ENCODE measurements at places on chromosomes 4 and X.

GRCh38 chr4:123564758-123565346 is 168.3 kb downstream of the SPRY1 start:
- peak; percentile 9 for DNase-seq

GRCh38 chr4:88573276-88573980 is 18.9 kb upstream of the HERC3 start:
- DNase-seq: no peak

- no peak for DNase-seq
Measured at GRCh38 chr4:162509333-162509732, 345.5 kb upstream of the FSTL5 start.

DNA sequence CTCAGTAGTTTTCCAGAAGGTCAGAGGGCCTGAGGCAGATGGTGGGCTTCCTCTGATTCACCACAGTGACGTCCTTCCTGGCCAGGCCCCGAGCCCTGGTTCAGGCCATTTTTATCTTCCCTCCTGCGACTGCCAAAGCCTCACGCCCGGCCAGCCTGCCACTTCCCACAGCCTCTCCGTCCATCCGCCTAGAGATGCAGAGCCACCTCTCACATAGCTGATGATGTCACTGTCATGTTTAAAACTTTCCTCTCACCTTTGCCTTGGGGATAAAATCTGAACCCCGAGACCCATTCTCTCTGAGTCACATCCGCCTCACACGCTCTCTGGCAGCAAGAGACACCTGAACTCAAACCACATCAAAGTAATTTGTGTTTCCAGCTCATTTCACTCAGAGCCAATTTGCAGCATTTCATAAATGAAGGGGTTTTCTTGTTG is 175.3 kb downstream of the QDPR start:
- DNase-seq: peak; percentile 59

DNA sequence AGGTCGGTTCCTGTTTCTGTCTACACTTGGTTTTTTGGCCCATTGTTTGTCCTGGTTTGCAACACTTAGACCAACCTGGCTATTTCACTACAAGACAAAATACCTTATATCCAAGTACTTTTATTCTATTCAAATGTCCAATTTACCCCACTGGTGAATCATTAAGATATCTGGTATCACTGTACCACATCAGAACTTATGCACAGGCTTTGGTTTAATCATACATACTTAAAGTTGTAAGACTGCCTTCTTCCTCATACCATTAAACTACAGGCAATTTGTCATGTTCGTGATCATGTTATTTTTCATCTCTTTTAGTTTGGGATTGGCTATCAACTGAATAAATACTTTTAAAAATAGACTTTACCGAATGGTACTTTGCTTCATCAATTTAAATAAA is 53.0 kb upstream of the ATOH1 start:
- no peak for DNase-seq

GRCh38 chr4:56731857-56732256 is 50.8 kb upstream of the HOPX start:
- DNase-seq: no peak

DNA sequence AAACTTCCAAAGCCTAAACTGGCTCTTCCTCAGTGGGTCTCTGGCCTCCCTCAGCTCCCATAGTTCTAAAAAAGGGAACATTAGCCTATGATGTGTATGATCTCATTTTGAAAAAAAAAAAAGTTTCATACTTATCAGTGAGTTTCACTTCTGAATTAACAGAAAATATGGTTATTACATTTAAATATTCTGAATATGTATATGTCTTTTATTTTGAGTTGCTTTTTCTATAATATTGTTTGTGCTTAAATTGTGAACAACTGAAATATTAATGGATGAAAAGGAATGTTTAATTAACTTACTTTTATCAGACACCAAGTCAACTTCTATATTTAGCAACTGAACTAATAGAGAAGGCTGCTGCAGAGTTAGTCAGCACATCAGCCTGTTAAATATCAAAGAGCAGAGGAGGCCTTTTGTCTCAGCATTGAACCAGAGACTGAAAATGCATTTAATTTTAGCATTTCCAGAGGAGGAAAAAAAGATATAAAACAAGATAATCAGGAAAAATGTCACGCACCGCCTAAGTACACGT is 20.4 kb upstream of the FHL1 start:
- no peak for DNase-seq

GRCh38 chr4:90318193-90318592 is 191.0 kb downstream of the CCSER1 start:
- no peak for DNase-seq

DNA sequence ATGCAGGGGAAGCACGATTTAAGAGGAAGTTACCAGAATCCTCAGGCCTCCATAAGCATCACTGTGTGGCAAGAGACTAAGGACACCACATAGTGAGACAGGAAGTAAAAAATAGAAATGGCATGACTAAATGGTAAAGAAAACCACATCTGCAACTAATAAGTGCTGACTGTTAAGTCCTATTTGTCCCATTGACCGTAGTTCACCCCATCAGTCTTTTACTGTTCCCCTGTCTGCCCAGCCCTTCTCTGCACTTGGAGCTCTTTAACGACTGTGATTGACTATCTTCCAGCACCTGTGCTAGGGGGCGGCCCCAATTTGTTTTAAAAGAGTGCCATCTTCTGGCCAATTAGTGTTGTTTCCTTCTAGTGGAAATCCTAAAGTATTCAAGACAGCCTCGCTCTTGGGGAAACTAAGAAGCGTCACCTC is 94.2 kb downstream of the MAOA start:
- DNase-seq: peak; percentile 4

DNA sequence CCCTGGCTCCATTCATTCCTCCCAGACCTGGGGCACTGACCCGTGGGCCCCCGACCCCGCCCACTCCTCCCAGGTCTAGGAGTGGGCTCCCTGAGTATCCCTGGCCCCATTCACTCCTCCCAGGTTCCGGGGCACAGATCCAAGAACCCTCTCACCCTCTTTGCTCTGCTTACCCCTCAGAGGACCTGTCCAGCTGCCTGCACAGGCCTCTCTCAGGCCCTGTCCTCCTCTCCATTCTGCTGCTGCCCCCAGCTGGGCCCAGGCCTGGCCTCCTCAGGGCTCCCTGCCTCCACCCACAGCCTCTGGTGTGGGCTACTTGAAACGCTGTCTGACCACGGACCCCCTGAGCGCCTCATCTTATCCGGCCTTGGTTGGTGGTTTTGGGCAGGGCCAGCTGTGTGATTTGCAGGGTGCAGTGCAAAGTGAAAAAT is 217.7 kb upstream of the PSAPL1 start:
- DNase-seq: no peak

DNA sequence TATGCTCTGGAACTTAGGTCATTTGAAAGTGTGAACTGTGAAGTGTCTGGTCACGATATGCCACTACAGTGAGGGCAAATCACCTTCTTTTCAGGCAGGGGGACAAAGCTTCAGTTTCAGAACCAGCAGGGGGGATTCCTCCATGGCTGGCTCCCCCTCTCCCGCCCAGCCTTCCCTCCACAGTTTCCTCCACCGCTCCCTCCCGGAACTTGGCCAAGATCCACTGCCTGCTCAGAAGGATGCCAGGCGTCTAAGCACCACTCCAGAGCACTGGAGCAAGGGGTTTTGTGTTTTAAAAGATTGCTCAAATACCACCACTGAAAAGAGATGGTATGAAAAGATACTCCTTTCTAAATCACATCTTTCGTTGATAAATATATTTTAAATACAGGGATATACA is 126.9 kb downstream of the ELOVL6 start:
- DNase-seq: no peak

DNA sequence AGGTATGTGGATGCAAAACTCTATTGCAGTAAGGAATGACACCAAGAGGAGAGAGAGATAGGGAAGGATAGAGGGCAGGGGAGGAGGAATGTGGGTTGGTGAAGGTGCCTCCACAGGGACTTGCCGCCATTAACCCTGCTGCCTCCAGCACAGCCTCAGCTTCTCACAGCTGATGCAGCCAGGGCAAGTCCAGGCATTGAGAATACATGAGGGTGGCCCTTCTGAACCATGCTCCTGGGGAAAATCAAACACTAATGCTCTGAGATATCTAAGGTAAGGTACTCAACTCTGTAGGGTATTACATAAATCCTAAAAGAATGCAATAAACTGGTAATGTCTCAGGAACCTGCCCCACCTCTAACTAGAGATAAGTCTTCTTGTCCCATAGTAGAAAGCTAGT is 28.7 kb downstream of the UGT2B7 start:
- no peak for DNase-seq

DNA sequence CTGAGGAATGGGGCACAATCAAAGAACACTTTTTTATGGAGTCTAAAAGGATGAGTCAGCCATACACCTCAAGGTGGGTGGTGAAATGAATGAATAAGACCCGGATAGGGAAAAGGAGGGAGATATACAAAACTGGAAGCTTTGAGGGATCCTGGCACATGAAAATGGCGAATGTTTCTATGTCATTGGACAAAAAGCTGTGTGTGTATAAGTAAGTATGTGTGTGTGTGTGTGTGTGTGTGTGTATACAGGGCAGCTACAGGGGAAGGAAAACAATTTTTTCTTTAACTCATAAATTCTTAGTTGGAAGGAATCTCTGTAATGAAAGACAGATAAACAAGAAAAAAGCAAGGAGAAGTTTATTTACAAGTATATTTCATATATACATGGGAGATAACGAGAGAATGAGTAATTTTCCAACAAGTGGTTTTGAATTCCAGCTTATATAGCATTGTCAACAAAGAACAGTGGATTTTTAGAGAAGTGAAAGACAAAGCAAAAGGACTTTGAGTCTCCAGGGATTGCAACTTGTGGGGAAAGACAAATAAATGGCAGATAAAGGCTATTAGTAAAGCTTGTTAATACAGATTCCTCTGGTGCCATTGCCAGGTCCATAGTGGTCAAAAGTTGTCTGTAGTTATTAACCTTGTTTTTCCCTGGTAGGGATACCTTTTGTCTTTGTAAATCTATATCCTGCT is 99.7 kb downstream of the MMRN1 start:
- DNase-seq: no peak

- no peak for DNase-seq
Measured at GRCh38 chr4:47065051-47065481, 33.7 kb downstream of the GABRB1 start.

- no peak for DNase-seq
Measured at GRCh38 chr4:106679063-106679462, 310.5 kb upstream of the GIMD1 start.

DNA sequence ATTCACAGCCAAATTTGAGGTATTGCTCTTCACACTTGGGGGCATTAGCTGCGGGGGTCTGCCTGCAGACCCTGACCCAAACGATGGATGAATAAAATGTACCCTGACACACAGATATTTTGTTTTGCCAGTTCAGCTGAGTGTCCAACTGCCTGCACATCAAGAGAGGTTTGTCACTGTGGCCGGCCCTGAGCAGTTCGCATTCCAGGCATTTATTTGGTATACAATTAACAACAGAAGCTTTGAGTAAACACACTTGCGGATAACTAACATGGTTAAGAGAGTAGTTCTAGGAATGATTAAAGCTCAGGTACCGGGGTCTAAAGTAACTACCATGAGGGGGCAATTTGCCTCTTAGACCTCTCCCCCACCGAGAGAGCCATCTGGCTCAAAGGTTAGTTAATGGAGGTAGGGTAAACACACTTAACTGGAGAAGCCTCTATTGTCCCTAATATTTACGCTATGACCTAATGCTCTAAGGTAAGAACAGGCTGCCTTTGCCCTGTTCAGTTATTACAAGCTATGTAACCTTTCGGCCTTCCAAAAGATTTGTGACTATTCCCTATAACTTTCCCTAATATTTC is 162.0 kb downstream of the SNCA start:
- no peak for DNase-seq

GRCh38 chr4:36053930-36054329 is 190.4 kb downstream of the ARAP2 start:
- DNase-seq: no peak

DNA sequence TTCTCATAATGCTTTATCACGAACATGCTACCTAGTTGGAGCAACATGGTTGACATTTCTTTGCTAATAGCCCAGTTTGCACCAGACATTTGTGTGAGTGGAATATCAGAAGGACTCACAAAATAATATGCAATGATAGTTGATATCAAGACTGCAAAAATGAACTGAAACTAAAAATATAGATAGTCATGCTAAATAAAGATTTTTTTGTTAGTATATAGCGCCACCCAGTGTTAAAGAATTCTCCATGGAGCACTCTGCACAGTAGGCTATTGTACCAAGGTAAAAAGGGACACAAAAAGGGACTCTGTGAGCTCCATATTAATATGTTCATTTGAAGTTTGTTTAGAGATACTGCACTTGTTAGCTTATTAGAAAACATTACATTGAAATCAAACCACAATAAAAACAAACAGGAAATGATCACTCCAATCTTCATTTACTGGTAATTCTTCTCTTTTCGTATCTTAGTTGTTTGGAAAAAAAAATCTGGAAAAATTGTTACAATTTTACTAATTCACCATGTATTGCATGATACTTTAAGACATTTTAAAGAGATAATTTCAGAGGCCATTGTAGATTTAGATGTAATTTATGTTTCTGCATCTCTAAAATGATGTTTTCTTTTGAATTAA is 1509.6 kb downstream of the ADGRL3 start:
- DNase-seq: no peak

- DNase-seq: no peak
Measured at GRCh38 chrX:15299941-15300851, 15.2 kb downstream of the ASB11 start.

DNA sequence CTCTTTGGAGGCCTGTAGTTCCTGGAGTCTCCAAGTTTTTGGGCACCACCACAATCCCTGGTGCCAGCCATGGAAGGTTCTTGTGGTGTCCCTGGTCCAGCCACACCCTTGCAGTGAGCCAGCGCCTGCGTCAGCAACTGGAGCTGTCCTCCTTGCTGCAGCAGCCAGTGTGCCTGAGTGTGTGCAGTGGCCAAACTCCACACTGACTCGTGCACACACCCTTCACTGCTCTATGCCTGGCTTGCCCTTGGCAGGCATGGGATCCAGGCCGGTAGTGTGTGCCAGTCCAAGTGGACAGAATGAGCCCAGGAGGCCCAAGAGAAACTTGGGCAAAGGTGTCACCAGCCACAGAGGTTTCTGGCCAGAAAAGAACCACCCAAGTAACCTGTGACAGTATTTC is 1074.0 kb downstream of the PCDH18 start:
- no peak for DNase-seq

DNA sequence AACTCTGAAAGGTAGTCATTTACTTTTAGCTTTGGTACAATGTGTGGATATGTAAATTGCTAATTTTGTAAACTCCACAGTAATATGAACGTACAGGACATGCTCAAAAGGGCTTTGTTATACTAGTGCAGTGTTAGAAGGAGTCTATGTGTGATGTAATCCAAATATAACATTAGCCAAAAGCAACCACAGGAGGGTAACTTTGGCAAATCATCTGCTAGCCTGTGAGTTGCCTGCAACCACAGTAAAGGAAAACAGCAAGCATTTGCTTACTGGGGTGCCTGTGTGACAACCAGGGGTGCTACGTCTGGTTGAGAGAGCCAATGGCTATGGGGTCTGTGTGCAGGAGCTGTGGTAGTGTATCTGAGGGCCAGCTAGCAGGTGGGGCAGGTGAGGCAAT is 245.8 kb downstream of the ADAMTS3 start:
- no peak for DNase-seq

DNA sequence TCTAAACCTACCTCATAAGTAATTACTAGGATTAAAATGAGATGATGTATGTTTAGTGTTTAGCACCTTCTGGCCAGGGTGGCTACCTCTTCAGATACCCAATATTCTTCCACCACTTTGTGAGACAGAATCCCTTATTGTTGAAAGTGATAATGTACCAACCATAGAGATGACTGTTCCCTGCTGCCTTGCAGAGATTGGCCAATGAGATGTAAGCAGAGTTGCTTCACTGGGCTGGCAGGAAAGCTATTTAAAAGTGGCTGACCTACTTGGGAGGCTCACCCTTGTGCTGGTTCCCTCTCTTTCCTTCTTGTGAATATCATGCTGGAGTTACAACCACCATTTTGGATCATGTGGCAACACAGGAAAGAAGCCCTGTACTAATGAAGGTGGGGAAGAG is 58.9 kb downstream of the TMEM154 start:
- DNase-seq: no peak

Data from stimulated activated CD8-positive, alpha-beta memory T cell treated with anti-CD3 and anti-CD28 coated beads, Interleukin-4, amount 100 ng/mL, for 4 hours (primary cell).